ENCODE measurements at places on chromosomes 4 and X.

GRCh38 chr4:87057835-87058355, 123.1 kb downstream of the AFF1 start:
- DNase-seq = no peak

- DNase-seq = no peak
Observed at GRCh38 chr4:111798840-111799239, 346.4 kb upstream of the FAM241A start.

DNA sequence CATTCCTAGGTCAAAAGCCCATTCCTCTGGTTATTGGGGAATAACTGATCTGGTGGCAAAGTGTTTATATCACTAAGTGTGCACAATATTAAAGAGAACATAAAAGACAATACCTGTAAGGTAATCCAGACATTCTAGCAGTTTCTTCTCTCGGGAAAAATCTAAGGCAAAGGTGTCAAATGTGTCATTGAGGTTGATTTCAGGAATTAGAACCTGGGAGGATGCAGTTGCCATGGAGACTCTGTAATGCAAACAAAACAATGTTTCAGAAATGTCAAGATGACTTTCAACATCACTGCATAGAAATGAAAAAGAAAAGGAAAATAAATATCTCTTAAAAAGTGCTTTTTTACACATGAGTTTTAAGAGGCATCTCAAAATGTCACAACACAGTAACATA, 145.9 kb downstream of the MID1 start:
- no peak for DNase-seq

DNA sequence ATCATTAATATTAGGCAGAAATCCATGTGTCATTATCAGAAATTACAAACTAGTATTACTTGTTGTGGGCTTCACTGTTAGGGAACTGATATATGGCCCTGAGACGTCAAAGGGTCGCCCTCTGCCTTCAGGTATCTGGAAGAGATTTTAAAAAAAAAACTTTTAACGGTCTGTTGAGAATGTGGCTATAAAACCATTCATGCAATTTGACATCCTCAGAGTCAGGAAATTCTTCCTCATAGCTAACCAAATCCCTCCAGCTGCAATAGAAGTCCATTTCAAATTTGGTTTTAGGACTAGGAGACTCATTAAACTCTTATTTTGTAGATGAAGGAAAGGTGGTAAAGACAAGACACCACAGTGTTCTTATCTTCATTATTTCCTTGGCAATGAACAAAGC, 194.2 kb upstream of the NOCT start:
- no peak for DNase-seq

- no peak for DNase-seq
Observed at GRCh38 chrX:100635989-100636320, 651 bp downstream of the TSPAN6 start.

DNA sequence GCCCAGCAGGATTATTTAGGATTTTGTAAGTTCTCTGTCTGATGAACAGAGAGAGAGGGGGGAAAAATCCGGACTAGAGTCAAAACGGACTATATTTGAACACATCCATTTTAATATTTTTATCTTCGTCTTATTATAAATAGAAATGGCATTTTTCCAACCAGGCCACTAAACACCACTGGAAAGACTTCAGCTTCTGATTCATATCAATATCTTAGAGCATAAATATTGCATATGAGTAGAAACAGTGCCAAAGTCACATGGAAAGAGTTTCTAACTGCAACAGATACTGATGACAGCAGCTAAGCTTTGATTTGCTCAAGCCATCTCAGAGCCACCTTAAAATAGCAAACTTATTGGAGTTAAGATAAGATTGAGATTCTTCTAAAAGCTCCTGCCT, 456 bp downstream of the PPARGC1A start:
- no peak for DNase-seq

DNA sequence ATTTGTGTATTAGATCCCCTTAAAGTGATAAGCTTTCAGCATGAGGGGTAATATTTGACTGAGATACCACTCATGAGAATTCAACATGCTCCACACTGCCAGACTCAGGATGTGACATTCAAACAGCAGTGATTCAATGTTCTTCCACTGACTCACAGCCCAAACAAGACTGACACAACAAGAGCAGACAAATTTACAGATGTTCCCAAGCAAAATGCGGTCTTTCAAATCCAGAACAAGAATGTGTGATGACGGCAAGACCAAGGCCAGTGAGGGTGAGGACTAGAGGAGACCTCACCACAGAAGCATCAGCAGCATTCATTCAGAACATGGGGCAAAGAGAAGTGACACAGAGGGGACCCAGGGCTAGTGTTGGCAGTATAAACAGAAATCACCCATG, 99.3 kb upstream of the GRIA3 start:
- DNase-seq = no peak

- DNase-seq = no peak
Observed at GRCh38 chrX:144683247-144683646, 564.1 kb upstream of the SPANXN1 start.

DNA sequence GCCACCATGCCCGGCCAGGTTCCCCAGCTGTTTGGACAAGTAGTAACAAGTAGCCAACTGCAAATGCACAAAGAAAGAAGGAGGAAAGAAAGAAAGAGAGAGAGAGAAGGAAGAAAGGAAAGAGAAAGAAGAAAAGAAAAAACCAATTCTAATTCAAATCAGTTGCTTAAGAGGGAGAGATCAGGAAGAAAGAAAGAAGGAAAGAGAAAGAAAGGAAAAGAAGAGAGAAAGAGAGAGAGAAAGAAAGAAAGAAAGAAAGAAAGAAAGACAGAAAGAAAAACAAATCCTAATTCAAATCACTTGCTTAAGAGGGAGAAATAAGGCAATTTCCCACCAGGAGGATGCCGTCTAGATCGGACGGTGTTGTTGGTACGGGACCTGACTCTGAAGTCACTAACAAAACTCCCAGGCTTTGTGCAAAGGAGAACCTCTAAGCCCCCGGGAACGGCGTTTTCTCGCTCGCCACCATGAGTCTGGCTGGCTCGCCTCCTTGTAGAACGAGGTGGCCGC, 95.5 kb upstream of the PPP2R3B start:
- DNase-seq = no peak

GRCh38 chr4:18980516-18981233, 959.1 kb upstream of the LCORL start:
- DNase-seq = no peak

DNA sequence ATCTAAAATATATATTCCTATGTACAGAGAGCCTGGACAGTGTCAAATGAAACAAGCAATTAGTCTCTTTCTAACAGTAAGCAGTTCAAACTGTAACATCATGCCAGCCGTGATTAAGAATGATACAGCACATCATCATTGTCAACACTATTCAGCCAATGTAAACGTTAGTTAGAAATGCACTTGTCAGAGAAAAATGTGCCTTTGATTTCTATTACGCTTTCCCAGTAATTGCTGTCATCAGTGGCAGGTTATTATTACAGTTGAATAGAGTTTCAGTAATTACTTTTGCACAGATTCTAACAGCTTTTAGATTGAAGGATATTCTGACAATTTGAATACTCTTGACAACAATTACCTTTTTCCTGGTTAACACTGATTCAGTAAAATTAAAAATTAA, 1007.1 kb downstream of the SH3BGRL start:
- no peak for DNase-seq

- no peak for DNase-seq
Observed at GRCh38 chr4:29853833-29854232, 866.3 kb upstream of the PCDH7 start.

DNA sequence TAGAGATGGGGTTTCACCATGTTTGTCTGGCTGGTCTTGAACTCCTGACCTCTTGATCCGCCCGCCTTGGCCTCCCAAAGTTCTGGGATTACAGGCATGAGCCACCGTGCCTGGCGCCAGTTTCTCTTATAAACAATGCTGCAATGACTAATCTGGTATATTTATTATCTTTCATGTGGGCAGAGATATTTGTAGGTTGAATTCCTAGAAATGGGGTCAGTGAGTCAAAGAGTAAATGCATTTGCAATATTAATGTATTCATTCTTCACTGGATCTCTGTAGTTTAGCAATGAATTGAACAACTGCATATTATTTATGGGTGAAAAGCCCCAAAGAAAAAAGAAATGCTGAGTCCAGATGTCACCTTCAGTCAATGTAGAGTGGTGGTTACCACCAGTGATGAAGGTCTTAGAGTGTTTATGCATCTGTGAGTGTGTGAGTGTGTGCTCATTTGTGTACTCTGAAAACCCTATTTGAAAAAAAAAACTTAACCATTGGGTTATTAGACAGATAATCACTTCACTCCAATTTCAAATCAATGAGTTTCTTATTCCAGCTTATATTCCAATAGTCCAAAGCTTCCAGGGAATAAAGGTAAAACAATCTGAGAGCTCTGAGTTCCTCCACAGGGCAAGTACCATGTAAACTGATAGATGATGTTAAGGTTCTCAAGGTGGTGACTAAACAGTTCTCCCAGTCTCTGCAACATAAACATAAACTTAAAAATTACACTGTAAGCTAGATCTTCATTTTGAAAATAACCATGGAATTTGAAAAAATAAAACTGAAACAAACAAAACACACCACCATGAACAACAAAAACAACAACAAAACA, 22.6 kb upstream of the CD38 start:
- DNase-seq = no peak

Measured in stimulated activated CD4-positive, alpha-beta T cell treated with anti-CD3 and anti-CD28 coated beads, Interleukin-1b, Interleukin-23, amount 100 ng/mL, for 24 hours (primary cell).